SK-MEL-5 (cell line): ENCODE measurements at places on chromosomes 4 and X. TPM values are rescaled to one million over a fixed set of nuclear protein-coding genes. Genes with fewer than 3 reads are reported as not detected.

IGSF1 gene
- 0.05 and 0.16 TPM in 2 replicates for total RNA-seq

- no peak for DNase-seq
Observed at GRCh38 chr4:118772767-118773428, 63.0 kb downstream of the SEC24D start.

- DNase-seq = no peak
Observed at GRCh38 chr4:47289805-47290204, 173.7 kb downstream of the COMMD8 start.

- no peak for DNase-seq
Observed at GRCh38 chr4:30461218-30461617, 259.0 kb upstream of the PCDH7 start.
